PC-3 (cell line): ENCODE measurements at places on chromosomes 12 and 14. TPM values are rescaled to one million over a fixed set of nuclear protein-coding genes. Genes with fewer than 3 reads are reported as not detected.

LRP1-AS gene
- not detected in 2 replicates for total RNA-seq

L3HYPDH gene
- 108 and 117 TPM in 2 replicates for total RNA-seq

KLRG1 gene
- total RNA-seq, result 0.15 TPM in 1 of 2 replicates, not detected in the other

IL23A gene
- 17.5 and 18.2 TPM in 2 replicates for total RNA-seq

TMEM121 gene
- total RNA-seq, result 27.5 and 33.6 TPM in 2 replicates

SLC16A7 gene
- total RNA-seq, result 10.4 and 11.4 TPM in 2 replicates

NID2 gene
- 2.5 and 3.1 TPM in 2 replicates for total RNA-seq

RAB15 gene
- 20.6 and 27.0 TPM in 2 replicates for total RNA-seq

SIX1 gene
- 16.5 and 18.2 TPM in 2 replicates for total RNA-seq

SLC2A14 gene
- total RNA-seq, result not detected in 2 replicates

ESRRB gene
- total RNA-seq, result not detected in 2 replicates

USP44 gene
- not detected in 2 replicates for total RNA-seq

ENDOU gene
- total RNA-seq, result not detected in 2 replicates

HSP90B1 gene
- 476 and 593 TPM in 2 replicates for total RNA-seq

FAM181A gene
- total RNA-seq, result not detected in 2 replicates

BCL7A gene
- total RNA-seq, result 31.6 and 32.5 TPM in 2 replicates

GUCY2C gene
- not detected in 2 replicates for total RNA-seq

STON2 gene
- total RNA-seq, result 12.3 and 16.1 TPM in 2 replicates

SCARB1 gene
- total RNA-seq, result 79.1 and 80.5 TPM in 2 replicates

PEBP1 gene
- total RNA-seq, result 313 and 368 TPM in 2 replicates

KRT71 gene
- not detected in 2 replicates for total RNA-seq

RASSF9 gene
- 0.17 TPM in 1 of 2 replicates, not detected in the other for total RNA-seq

PDE3A gene
- total RNA-seq, result 0.58 and 2.0 TPM in 2 replicates

CABP1 gene
- total RNA-seq, result not detected in 2 replicates

AICDA gene
- not detected in 2 replicates for total RNA-seq

IGF1 gene
- not detected in 2 replicates for total RNA-seq

PMCH gene
- total RNA-seq, result not detected in 2 replicates

OTOGL gene
- total RNA-seq, result 0.44 and 3.1 TPM in 2 replicates

KCNMB4 gene
- 2.6 and 3.0 TPM in 2 replicates for total RNA-seq

NKX2-1 gene
- not detected in 2 replicates for total RNA-seq

MANSC4 gene
- 1.9 and 4.1 TPM in 2 replicates for total RNA-seq

KRT73 gene
- not detected in 2 replicates for total RNA-seq

HIP1R gene
- total RNA-seq, result 46.1 and 83.6 TPM in 2 replicates

PAWR gene
- 141 and 214 TPM in 2 replicates for total RNA-seq

LGMN gene
- total RNA-seq, result 44.5 and 46.8 TPM in 2 replicates

PRICKLE1 gene
- 16.2 and 17.2 TPM in 2 replicates for total RNA-seq

DAO gene
- not detected in 2 replicates for total RNA-seq

FOXN4 gene
- not detected in 2 replicates for total RNA-seq

GPR135 gene
- 6.7 and 10.3 TPM in 2 replicates for total RNA-seq

AMDHD1 gene
- 0.80 and 1.5 TPM in 2 replicates for total RNA-seq

RARG gene
- total RNA-seq, result 62.0 and 73.5 TPM in 2 replicates

TMEM253 gene
- not detected in 2 replicates for total RNA-seq

COCH gene
- total RNA-seq, result 2.5 and 4.2 TPM in 2 replicates

RNASE7 gene
- not detected in 2 replicates for total RNA-seq

SYNJ2BP gene
- 13.1 and 16.4 TPM in 2 replicates for total RNA-seq
